Stimulated activated CD8-positive, alpha-beta memory T cell treated with anti-CD3 and anti-CD28 coated beads, Interleukin-4, amount 100 ng/mL, for 4 hours (primary cell): ENCODE measurements at places on chromosomes 13 and 19.

- DNase-seq, result no peak
These were observed 676.7 kb upstream of the SPRY2 start for GRCh38 chr13:81017513-81018152.

DNA sequence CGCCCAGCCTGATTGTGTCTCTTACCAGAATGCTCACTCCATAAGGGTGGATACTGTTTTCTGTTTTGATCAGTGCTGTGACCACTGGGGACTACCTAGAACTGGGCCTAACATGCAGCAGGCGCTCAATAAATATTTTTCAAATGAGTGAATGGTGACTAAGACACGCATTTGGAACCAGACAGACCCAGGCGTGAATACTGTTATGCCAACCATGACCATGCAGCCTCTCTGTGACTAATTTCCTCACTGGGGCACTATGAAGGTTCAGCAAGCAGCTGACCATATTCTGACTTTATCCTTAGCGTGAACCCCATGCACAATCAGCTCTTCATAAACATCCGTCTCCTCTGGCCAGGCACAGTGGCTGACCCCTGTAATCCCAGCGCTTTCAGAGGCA lies 13.0 kb upstream of the SPC24 start:
- no peak for DNase-seq

- DNase-seq, result no peak
These were observed 226.3 kb downstream of the SLC7A1 start for GRCh38 chr13:29369060-29369743.

- DNase-seq, result no peak
These were observed 45.3 kb downstream of the NFIC start for GRCh38 chr19:3411636-3412035.

DNA sequence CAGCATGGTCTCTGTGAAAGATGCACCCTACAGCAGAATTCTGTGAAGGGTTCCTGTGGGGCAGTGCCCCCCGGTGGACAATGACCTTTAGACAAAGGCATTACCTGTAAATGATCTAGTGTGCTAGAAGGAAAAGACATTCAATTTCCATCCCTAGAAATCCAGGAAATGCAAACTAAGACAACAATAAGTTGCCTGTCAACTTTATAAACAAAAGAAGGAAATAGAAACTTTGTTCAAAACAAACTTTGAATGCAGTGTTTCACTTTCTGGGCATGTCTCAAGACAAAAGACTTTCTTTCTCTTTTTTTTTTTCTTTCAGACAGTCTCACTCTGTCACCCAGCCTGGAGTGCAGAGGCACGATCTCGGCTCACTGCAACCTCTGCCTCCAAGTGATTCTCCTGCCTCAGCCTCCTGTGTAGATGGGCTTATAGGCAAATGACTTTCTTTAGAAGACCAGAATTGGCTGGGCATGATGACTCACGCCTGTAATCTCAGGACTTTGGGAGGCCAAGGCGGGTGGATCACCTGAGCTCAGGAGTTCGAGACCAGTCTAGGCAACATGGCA lies 15.5 kb downstream of the TEX101 start:
- DNase-seq, result no peak

DNA sequence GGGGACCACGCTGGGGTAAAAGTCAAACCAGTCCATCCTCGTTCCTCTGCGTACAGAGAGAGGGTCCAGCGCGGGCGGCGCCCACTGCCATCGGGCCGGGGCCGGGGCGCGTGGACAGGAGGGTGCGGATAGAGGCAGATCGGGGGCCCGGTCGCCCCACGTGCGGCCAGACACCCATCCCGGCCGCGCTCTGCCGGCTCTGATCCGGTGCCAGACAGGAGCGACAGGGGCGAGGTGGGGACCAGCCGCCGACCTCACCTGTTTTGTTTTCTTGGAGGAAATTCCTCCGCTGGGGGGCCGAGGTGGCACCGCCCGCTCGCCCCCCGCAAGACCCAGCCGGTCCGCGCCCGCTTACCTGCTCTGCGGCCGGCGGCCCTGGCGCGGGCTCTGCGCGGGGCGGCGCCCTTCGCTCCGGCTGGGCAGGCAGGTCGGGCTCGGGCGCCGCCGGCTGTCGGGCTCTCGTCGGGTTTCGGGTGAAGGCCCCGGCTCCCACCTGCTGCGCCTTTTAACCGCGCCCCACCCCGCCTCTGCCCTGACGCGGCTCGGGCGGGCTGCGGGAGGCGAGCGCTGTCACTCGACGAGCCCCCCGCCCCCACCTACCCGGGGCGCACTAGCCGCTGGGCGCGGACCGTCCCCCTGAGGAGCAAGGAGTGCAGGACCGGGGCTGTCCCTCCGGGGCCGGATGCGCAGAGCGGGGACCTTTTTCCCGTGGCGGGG lies at the start of gene GJB6:
GJB6 (minus strand) TSS at position 481 of the 717 bp plus-strand sequence. CDS start 8,839 bp downstream, outside the sequence.
- DNase-seq, result no peak

DNA sequence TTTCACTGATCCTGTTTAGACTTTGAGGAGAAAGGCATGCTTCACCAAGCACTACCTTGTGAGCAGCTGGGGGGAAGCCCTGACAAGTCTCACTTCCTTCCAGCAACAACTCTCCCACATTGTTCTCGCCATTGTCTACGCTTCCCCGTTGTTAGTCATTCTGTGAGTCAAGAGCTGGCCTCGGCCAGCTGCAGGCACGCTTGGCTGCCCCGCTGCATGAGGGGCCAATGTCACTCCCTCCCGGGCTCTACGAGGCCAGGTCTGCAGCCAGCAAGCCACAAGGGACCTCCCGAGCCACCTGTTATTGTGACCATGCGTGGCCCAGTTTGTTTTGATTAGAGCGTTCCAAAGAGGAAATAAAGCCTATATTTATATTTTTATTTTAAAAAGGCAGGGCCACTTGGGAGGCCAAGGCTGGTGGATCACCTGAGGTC lies 220.9 kb downstream of the FOXO1 start:
- no peak for DNase-seq

DNA sequence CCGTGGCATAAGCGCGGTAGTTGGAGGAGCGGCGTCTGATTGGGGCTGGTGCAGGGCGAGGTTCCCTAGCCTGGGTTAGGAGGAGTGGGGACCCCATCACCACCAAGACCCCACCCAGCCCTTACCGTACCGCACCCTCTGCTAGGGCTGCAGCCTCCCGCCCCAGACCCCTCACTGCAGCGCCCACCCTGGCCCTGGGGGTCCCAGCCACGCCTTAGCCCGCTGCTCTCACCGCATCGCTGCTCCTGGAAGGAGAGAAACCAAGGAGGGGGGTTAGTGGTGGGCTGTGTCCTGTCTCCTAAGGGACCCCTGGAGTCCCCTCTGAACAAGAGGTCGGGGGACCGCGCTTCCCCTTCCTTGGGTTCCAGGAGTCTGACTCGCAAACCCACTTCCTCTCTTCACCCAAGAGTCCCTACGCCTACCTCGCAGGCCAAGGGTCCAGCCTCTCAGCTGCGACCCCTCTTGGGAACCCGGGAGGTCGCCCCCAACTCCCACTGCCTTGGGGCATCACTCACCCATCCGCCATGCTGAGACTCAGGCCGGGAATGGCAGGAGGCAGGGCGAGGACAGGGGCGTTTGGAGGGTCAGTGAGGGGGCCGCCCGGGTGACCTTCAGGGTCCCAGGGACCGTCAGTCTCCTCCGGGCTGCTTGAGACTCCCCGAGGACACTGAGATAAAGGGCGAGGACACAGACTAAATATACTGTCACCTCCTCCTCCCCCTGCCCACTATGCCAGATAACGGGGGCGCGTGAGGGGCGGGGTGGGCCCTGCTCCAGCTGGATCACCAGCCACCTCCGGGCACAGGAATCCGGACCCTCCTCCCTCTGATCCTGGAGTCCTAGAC lies at the start of gene TNNI3:
TNNI3 (minus strand) TSS at position 669 of the 845 bp plus-strand sequence; CDS start at position 526, 143 bp downstream.
- DNase-seq, result no peak

GRCh38 chr19:940591-941291 lies 14.9 kb downstream of the ARID3A start:
- DNase-seq, result peak; percentile 38

GRCh38 chr13:76523740-76524340 lies 362.4 kb downstream of the KCTD12 start:
- no peak for DNase-seq

GRCh38 chr19:58407658-58408151 lies 744 bp upstream of the ZNF584 start:
- no peak for DNase-seq

DNA sequence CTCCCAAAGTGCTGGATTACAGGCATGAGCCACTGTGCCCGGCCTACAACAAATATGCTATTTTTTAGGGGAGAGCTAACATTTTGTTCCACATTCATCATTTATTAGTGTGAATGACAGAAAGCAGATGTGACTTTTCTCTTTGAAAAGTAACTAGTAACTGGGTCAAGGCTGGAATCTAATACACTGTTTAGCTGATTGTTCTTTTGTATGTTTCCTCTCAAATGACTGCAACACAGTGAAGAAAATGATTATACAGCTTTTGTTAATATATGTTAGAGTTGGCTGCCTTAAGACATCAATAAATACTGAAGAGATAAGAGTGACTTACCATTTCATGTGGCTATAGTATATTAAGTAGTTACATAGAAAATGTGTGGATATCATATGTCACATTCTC lies 27.0 kb downstream of the MTRF1 start:
- no peak for DNase-seq

DNA sequence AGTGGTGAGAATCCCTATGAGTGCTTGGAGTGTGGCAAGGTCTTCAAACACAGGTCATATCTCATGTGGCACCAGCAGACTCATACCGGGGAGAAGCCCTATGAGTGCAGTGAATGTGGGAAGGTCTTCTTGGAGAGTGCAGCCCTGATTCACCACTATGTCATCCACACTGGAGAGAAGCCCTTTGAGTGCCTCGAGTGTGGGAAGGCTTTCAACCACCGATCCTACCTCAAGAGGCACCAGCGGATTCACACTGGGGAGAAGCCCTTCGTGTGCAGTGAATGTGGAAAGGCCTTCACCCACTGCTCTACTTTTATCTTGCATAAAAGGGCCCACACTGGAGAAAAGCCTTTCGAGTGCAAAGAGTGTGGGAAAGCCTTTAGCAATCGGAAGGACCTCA lies 18.7 kb upstream of the AURKC start:
- DNase-seq, result no peak

DNA sequence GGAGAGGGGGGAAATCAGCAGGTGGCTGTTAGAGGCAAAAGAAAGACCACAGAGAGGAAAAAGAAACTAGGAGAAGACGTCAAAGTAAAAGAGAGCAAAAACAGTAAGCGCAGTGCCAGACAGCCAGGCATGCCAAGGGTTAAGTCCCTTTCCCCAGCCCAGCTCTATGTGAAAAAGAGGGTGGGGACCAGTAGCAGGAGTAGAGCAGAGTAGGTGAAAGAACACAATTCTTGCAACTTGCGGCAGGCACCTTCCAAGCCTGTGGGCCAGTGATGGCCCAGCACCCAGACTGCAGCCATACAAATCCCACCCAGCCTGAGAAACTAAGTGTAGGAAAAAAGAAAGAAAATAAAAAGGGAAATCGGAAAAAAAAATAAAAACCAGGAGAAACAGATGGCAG lies 64.2 kb upstream of the ZNF85 start:
- DNase-seq, result no peak

DNA sequence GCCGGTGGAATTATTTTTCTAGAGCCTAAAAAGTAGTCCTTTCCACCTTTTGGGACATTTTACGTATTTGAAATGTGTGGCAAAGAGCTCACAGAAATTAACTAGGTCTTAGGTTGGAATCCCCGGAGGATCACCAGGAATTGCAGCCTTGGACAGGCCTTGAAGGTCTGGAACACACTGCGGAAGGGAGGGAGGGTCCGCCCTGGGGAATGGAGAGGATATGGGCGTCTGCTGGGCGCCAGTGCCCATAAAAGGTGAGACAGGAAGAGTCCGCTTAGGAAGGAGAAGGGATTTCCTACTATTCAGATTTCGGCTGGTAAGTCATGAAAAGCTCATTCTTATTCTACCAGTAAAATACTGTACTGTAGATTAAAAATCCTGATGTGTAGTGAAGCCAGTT lies 111.9 kb downstream of the COL4A2 start:
- no peak for DNase-seq

DNA sequence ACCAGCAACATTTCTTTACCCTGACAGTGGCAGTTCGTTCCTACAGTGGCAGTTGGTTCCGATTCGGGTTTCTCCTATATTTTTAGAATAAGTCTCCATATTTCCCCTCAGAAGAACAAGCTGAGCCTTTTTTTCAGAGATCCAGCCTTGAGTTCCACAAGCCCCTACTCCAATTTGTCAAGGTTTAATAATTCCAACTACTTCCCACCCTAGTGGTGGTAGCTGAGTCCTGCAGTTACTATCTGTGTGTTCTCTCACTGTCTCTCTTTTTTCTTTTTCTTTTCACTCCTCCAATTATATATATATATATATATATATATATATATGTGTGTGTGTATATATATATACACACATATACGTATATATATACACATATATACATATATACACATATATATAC lies 1347.3 kb downstream of the PCDH9 start:
- DNase-seq, result no peak

GRCh38 chr13:97076898-97077297 lies 82.6 kb upstream of the OXGR1 start:
- DNase-seq, result no peak

- DNase-seq, result no peak
These were observed 25.6 kb upstream of the GARRE1 start for GRCh38 chr19:34228762-34229161.

DNA sequence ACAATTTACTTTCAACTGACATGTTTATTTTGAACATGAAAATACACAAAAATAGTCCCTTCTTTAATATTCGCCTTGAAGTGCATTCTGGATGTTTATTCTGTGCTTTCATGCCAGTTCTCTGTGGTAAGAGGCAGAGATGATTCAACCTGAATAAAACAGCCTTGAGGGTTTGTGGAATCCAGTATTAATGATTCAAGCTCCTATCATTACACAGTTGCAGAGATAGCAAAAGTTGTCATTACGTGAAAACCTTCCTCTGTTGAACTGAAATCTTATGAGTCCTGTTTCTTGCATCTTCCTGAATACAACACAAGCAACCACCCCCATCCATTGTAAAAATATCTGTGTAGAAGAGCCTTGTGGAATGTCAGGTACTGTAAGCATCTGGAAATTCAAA lies 142.3 kb upstream of the HTR2A start:
- no peak for DNase-seq
